SW480 (cell line): ENCODE measurements at places on chromosomes 11 and 22.

GRCh38 chr22:35517769-35518530, 22.7 kb upstream of the RASD2 start:
- DNase-seq = no peak

- no peak for DNase-seq
Measured at GRCh38 chr11:28649922-28650321, 541.7 kb downstream of the METTL15 start.

GRCh38 chr22:23790819-23791737, 4.3 kb downstream of the SMARCB1 start:
- no peak for DNase-seq

DNA sequence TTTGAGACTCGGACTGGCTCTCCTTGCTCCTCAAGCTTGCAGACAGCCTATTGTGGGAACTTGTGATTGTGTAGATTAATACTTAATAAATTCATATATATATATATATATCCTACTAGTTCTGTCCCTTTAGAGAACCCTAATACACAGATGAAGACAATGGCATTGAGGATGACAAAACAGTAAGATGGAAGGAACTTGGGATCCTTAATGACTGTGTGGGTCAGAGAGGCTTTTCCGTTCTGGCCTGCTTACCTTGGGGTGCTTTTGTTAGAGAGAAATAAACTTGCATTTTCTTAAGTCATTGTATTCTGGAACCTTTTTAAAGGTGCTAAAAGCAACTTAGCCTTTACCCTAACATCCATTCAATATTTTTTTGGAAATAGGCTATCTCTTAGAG, 49.6 kb upstream of the RRAS2 start:
- no peak for DNase-seq

- no peak for DNase-seq
Measured at GRCh38 chr11:114604886-114605285, 9.3 kb upstream of the NXPE4 start.

- DNase-seq = no peak
Measured at GRCh38 chr22:17086296-17086695, 1.5 kb downstream of the IL17RA start.
